Stimulated activated CD8-positive, alpha-beta memory T cell treated with anti-CD3 and anti-CD28 coated beads, Interleukin-15, amount 100 ng/mL, for 24 hours (primary cell): ENCODE measurements at places on chromosomes 2 and 18.

DNA sequence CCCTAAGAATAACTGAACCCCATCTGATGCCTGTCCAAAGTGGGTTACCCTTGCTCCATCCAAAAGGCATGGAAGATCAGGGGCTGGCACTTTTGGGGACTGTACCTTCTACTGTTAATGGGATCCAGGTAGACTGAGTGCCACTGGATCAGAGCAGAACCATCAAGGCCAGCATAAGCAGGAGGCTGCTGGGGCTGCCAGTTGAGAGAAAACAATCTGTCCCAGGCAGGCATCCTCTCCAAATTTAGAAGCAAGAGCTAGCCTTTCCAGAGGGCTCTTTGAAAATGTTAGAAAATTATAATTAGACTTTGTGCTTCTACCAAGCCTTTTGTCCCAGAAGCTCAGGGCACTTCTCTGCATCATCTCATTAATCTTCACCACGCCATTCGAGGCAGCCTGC is 245.6 kb downstream of the CDH20 start:
- DNase-seq: no peak

- no peak for DNase-seq
Observed at GRCh38 chr18:27645929-27646328, 460.8 kb upstream of the CHST9 start.

DNA sequence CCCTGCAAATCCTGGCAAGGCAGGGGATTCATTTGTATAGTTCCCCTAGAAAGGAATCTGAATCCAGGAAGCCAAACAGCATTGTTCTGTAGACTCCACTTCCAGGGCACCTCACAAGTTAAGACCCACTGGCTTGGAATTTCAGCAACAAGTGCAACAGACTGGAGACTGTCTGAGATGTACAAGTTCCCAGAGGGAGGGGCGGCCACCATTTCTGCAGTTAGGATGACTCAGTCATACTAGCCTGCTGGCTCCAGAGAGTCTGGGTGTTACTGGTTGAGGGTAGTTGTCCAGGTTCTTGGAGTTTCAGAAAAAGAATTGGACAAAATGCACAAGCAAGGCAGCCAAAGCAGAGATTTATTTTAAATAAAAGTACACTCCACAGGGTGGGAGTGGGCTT is 384.2 kb downstream of the DSC3 start:
- no peak for DNase-seq

DNA sequence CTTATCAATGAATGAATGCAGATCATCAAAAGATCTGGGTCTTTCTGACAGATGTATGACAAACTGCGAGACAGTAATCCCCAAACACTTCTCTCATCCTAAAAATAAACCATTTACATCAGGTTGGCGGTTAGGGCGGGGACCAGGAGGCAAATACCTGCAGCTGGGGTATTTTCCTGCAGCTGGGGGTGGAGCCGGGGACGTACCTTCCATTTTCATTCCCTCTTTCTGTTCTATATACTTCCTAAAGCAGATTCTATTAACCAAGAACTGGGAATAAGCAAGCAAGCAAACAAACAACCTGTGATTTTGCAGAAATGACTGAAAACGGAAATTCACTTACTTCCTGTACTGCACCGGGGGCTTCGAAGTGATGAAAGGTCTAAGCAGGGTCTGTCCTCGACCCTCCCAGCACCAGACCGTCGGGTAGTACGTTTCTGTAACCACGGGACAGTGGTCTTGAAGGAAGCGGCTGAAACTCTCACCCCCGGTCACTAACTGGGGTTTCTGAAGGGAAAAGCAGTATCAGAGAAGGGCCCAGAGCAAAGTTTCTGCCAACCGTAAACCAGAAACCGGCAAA is 1.2 kb downstream of the ABHD3 start:
- no peak for DNase-seq

DNA sequence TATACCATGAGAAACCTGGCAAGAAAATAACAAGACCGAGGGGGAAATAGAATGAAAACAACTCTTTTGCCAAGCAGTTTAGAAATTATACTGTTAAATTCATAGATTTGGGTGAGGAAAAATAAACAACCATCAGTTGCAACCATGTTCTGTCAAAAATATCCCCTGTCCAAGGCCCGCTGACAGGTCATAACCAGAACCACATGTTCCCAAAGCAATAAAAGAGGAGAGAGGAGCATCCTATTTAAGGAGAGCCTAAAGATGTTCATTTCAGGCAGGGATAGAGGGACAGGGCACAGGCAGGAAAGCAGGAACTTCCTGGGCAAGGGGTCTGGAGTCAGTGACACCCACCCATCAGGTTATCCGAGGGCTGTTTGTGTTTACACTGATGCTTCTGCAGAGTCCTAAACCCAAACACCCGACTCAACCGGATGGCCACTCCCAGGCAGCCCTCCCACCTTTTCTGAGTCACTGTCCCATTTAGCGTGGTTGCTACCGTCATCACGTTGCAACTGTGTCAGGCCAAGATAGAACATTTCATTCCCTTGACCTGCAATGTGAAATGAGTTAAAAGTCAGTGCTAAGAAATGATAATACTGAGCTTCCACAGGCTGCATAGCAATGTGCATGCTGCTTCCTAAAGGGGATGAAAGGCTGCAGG is 468.3 kb upstream of the RAB12 start:
- no peak for DNase-seq

GRCh38 chr2:220682616-220683015 is 889.5 kb downstream of the EPHA4 start:
- no peak for DNase-seq

DNA sequence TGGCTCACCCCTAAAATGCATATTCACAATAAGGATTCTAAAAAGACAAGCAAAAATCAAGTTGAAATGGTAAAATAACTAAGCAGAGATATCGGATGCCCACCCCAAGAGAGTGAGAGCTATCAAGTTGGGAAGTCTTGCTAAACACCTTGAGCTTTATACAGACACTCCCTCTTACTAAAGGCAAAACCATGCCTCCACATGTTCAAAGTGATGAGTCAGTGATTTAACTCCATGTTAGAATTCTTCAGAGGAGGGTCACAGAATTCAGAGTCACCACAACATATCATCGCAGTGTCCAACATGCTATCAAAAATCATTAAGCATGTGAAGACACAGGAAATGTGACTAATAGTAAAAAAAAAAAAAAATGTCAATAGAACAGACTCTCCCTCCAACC is 20.6 kb upstream of the ST8SIA3 start:
- no peak for DNase-seq

- DNase-seq: no peak
Observed at GRCh38 chr2:233414777-233415570, 60.7 kb downstream of the DGKD start.
